CD8-positive, alpha-beta T cell (primary cell): ENCODE measurements at places on chromosomes 5 and 9.

GRCh38 chr5:151345187-151345807 lies 2.1 kb downstream of the SLC36A2 start:
- no peak for DNase-seq

- DNase-seq = no peak
Observed at GRCh38 chr5:104189909-104190308, 627.3 kb upstream of the NUDT12 start.

DNA sequence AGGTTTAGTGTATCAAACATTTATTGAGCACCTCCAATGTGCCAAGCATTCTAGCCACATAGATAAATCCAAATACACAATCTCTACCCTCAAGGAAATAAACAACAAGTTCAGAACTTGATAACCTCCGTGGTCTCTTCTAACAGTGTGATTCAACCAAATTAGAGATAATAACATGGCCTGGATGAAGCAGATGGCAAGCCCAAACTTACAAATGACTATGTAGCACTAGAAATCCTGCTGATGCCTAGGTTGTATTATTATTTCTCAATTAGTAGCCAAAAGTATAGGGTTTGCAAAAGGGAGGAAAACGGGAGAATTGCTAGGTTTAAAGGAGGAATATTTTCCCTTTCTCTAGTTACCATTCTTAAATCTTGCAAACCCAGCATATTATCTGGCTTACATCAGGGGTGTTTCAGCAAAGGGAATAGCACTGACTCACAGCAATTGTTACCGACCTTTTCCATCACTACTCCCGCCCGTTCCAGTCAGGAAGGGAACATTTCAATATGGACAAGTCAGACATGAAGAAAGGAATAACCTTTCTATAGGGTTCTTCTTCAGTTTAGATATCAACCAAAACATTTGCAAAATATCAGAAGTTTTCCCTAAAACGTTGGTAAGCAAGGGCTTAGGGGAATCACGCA lies 2.3 kb downstream of the DPYSL3 start:
- DNase-seq = no peak

GRCh38 chr5:31639481-31640411 lies 815 bp downstream of the PDZD2 start:
- peak; percentile 6 for DNase-seq

DNA sequence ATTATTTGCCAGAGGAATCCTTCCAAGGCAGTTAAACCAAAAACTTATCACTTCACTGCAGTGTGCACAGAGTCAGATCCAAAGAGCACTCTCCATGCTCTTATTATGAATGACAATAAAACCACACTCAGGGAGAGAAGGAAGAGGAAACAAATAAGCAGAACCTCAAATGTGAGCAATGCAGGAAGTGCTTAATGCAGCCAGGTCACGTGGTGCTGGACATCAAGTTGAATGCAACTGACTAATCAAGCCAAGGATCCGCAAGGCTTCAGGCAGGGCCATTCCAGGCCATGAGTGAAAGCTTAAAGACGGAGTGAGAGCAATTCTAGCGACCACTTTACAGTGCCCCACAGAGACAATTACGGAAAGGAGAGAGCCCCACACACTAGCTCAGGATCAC lies 230.4 kb upstream of the PUM3 start:
- DNase-seq = no peak

DNA sequence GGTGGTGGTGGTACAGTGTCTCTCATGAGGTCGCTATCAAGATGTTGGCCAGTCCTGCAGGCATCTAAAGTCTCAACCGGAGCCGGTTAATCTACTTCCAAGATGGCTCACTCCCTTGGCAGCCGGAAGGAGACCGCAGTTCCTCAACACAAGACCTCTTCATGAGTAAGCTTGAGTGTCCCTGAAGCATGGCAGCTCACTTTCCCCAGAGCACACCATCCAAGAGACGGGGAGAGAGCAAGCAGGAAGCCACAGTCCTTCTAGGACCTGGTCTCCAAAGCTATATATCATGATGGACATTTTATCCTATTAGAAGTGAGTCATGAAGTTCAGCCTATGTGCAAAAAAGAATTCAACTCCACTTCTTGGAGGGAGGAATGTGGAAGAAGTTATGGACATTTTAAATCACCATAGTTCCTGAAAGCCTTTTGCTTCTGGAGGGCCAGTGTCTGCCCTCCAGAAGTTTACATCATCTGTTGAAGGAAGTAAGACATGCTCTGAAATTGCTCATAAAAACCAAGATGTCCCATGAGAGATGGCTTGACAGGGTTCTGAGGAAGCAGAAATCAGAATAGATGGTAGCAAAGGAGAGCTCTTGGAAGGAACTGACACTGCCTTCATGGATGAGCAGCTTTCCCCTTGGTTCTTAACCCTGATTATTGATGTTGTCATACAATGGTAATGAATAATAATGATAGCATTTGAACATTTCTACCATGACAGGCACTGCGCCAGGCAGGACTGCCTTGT lies 21.3 kb downstream of the GALNT10 start:
- DNase-seq = no peak

- no peak for DNase-seq
Observed at GRCh38 chr5:73674669-73675004, 48.6 kb downstream of the ARHGEF28 start.

- peak; percentile 86 for DNase-seq
Observed at GRCh38 chr9:503881-504852, 289.5 kb downstream of the DOCK8 start.
